ENCODE measurements at places on chromosomes 2 and 18. TPM values are rescaled to one million over a fixed set of nuclear protein-coding genes. Genes with fewer than 3 reads are reported as not detected.

The NAT8 gene
- total RNA-seq, result not detected

- DNase-seq, result no peak
Measured at GRCh38 chr2:208099682-208100470, 24.4 kb downstream of the CRYGD start.

The TRAPPC8 gene
- 119 TPM for total RNA-seq

DNA sequence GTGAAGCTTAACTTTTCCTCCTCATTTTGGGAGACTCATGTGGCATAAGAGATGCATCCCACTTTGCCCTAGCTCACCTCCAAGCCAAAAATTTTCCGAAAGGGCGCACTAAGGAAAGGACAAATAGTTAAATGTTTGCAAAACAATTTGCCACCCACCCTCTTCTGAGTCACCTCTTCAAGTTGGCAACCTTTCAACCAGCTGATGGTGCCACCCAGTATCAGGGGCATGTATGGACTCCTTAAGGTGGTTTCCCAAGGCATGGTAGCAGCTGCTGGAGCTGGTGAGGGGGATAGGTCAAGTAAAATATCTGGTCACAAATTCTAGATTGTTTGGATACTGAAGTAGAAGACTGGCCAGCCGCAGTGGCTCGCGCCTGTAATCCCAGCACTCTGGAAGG lies 17.2 kb upstream of the ITGAV start:
- DNase-seq, result no peak

- DNase-seq, result no peak
Measured at GRCh38 chr18:58909521-58909920, 44.8 kb downstream of the ZNF532 start.

- DNase-seq, result no peak
Measured at GRCh38 chr2:176126929-176127773, 2.4 kb upstream of the HOXD8 start.

DNA sequence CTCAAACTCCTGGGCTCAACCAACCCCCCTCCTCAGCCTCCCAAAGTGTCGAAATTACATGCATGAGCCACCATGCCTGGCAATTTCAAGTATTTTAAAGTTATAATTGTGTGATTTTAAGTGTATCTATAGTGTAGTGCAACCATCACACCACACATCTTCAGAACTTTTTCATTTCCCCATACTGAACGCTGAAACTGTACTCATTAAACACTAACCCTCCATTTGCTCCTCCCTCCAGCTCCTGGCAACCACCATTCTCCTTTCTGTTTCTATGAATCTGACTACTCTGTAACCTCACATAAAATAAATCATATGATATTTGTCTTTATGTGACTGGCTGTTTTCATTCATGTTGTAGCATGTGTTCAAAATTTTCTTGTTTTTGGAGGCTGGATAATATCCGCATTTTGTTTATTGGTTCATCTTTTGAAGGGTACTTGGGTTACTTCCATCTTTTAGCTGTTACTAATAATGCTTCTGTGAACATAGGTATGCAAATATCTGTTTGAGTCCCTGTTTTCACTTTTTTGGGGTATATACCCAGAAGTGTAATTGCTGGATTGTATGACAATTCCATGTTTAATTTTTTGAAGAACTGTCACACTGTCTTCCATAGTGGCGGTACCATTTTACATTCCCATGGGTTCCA lies 188.2 kb downstream of the PLCL1 start:
- no peak for DNase-seq

The AKAIN1 gene
- not detected for total RNA-seq

GRCh38 chr2:73323551-73323950 lies 30.2 kb upstream of the EGR4 start:
- no peak for DNase-seq

The SCG2 gene
- 15.3 TPM for total RNA-seq

GRCh38 chr2:142308744-142309143 lies 177.9 kb upstream of the LRP1B start:
- no peak for DNase-seq

DNA sequence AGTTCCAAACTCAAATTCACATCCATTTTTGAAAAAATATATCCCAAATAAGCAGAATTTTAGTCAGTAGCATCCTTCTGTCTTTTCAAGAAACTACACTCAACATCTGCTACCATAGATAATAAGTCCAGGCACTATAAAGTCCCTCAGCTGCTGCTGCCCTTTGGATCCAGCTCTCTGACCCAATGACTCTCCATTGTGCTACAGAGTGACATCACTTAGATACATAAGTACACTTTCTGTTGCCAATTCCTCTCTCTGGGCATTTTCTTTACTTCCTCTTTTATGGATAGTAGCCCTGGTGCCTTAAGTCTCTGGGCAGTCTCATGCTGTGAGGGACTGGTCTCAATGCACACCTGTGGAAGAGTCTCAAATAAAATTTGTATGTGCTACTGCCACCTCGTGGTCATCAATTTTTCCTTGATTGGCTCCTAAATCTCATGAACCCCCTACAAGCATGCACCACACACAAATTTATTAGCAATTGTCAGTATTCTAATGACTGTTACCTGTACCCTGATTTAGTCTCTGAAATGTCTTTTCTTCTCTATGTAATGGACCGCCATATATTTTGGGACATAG lies 219.2 kb downstream of the LRP1B start:
- no peak for DNase-seq

DNA sequence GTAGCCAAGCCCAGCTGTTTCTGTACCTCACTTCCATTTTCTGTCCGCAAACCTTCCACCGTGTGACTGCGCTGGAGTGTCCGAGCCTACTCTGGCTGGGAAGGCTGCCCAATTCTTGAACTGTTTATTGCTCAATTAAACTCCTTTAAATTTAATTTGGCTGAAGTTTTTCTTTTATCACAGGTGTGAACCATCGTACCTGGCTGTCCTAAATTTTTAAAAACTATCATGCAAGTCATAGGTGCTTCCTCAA lies 6.2 kb upstream of the RNU2-63P start:
- no peak for DNase-seq

- no peak for DNase-seq
Measured at GRCh38 chr2:144703852-144704708, 184.2 kb upstream of the ZEB2 start.

The ATOH8 gene
- 18.3 TPM for total RNA-seq

GRCh38 chr18:27616324-27616723 lies 431.2 kb upstream of the CHST9 start:
- DNase-seq, result no peak

DNA sequence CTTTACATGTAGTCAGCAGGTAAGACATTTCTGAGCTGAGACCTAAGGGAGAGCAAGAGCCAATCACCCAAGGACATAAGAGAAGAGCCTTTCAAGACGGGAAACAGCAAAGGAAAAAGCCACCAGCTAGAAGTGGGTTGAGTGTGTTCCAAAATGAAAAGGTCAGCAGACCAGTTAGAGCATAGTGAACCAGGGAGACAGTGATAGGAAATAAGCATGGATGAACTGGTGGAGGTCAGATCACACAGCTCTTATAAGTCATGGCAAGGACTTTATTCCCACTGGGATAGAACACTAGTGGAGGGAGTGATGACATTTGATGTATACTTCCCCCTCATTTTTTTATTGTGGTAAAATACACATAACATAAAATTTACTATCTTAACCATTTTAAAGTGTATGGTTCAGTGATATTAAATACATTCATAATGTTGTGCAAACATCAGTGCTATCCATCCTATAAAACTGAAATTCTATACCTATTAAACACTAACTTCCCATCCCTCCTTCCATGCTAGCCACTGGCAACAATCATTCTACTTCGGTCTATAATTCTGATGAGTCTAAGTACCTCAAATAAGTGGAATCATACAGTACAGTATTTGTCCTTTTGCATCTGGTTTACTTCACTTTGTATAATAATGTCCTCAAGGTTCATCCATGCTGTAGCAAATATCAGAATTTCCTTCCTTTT lies 155.8 kb upstream of the WDSUB1 start:
- no peak for DNase-seq

DNA sequence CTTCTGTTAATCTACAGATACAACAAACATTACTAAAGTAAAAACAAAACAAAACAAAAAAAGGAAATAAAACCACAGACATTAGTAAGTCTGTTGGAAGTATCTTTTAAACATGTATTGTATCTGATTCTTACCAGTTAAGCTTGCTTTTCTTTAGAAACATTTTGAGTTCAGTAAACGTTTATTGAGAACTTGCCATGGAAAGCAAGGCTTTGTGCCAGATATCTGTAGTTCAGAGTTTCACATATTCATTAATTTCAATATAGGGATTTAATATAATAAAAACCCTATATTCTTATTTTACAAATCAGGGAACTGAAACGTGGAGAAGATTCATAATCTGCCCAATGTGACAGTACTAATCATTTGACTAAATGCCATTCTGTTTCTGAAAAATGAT lies 1101.0 kb upstream of the GYPC start:
- no peak for DNase-seq

GRCh38 chr2:85922199-85922598 lies 33.4 kb upstream of the ST3GAL5 start:
- DNase-seq, result no peak

GRCh38 chr2:25284756-25285155 lies 57.0 kb downstream of the DNMT3A start:
- DNase-seq, result no peak

DNA sequence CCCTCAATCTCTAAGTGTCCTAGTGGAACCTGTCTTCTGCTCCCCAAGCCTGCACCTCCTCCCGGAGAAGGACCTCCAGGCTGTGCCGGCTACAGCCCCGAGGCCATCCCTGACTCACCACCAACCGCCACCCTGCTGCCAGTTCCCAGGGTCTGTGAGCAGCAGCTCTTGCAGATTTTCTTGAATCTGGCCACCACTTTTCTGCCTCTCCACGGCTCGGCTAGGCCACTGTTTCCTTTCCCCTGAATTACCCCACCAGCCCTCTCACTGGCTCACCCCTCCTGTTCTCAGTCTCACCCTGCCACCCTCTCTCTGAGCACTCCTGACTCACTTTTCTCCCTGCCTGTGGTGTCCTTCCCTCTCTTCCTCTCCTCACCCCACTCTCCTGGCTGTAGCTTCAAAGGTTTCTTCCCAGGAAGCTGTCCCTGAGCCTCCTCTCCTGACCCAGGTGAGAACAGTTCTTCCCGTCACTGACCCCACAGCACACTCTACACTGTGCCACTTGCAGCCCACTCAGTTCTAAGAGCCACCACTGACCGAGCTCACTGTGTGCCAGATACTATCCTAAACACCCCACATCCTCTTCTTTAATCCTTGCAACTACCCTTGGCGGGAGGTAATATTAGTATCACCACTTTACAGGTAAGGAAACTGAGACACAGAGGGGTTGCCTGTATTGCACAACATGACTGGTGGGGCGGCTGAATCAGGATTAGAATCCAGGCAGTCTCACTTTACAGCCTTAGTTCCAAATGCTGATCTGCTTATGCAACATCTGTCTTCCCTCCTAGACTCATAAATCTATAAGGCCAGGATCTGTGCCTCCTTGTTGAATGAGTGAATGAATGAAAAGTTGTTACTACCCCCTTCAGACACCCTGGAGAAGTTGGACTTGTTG lies 111.6 kb downstream of the SMAD7 start:
- DNase-seq, result no peak

DNA sequence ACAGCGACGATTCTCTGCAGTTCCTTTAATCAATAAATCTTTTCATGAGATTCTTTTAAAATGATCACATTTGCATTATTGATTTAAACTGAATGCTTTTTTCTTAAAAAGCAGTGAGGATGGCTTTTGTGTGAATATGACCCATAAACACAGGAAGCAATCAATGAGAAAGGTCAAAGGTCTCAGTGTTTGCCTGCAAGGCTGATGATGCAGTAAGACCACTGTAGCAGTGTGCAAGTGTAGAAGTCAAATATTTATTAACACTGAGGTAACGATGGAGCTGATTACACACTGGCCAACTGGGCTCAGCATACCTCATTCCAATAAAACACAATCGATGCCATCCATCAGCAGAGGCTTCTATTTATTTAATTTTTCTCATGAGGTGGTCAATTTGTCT lies 633.5 kb downstream of the DCDC2C start:
- no peak for DNase-seq

DNA sequence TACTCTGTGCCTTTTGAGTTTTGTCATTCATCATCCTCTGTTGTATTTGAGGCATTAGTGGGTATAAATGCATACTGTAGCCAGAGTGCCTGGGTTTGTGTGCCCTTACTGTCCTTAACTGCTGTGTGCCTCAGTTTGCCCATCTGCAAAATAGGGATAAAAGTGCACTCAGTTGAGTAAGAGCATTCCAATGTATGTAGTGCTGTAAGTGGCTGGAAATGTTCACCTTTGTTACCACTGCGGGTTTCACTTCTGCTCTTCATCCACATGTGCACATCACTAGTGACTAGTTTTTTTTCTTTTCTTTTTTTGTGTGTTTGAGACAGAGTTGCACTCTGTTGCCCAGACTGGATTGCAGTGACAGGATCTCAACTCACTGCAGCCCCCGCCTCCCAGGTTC lies 39.9 kb downstream of the PLEKHB2 start:
- no peak for DNase-seq

The B3GNT7 gene
- 1.3 TPM for total RNA-seq

DNA sequence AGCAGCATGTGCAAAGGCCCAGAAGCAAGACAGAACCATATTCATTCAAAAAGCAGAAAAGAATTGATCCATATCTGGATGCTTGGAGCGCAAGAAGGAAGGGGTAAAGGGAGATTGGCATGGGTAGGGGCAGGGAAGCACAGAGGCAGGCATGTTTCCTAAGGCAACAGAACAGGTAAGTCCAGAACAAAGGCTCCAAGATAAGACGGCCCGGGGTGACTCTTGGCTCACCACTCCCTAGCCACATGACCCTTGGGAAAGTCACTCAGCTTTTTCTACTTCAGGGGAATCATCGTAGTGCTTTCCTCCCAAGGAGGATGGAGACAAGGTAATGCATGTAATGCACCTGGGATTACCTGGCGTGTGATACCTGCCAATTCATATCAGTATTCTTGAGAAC lies 37.7 kb upstream of the ST3GAL5 start:
- DNase-seq, result no peak

DNA sequence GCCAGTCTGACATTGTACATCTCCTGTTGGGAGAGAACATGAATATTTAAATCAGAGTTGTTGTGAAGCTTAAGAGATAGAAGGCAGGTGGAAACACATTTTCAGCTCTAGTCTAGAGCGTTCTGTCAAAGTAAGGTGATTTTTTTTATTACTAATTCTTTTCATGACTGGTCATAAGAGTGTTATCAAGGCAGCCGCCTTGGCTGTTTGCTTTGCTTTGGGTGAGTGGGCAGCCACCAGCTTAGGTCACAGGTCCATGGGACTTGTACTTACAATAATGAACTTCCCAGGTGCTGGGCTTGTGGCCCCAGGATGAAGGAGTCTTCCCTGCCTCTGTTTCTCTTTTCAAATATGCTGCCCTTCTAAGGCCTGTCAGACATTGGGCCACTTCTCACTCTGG lies 256.3 kb downstream of the SRBD1 start:
- no peak for DNase-seq

DNA sequence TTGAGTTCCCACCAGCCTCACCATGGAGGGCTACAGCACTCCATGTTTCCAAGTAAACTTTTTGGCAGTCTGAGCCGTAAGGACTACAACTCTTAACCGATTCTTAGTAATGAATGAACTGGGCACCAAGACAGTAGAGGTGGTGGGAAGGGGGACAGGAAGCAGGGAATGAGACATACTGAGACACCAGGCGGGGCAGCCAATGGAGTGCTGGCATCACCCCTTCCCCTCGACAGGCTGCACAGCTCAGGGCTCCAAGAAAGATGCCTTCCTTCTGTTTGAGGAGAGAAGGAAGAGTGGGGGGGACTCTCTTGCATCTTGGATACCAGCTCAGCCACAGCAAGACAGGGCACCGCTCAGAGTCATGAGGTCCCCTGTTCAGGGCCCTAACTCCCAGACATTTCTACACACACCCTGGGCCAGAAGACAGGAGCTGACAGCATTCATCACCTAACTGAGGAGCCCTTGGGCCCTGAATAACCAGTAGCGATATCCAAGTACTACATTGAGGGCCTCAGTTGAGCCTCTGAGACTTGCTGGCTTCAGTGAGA lies 45.2 kb downstream of the USP34 start:
- DNase-seq, result no peak
